ENCODE measurements at places on chromosomes 7 and 10. TPM values are rescaled to one million over a fixed set of nuclear protein-coding genes. Genes with fewer than 3 reads are reported as not detected.
A peak's percentile ranks its signal among the peaks of the same experiment; 100 is the strongest.

DNA sequence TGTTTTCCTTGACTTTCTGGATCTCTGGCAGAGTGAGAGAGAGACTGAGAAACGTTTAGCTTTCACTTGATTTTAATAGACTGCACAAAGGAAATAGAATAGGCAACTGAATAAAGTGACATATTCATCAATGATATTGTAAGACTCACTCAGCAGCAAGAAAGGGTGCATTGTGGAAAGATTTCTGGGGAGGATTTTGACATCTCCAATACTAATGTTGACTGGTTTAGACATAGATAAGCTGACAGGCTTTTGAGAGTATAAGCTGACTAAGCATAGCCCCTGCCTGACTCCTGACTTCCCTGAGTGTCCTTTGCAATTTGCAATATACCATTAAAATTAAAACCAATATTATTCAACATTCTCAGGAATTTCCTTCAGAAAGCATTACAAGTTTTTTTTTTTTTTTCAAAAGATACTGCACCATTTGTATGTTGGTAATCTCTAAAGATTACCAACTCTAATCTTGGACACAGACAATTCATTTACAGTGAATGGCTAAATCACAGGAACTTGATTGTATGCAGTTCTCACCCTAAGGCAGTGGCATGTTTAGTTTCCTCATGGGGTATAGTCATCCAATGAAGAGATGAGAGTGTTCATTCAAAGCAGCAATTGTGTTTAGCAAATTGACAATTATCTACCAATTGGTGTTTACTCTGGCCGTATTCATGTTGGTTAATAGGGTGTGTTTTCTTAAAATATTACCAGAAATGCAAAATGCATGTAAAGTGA, 325.6 kb downstream of the SORCS3 start:
- no peaks in the 10 kb centered on the region for H3K27me3 ChIP-seq
- H3K36me3 ChIP-seq, result no peaks in the 10 kb centered on the region
- H3K4me1 ChIP-seq, result peaks cover 2% of the 10 kb centered on the region
- H3K27ac ChIP-seq, result no peak overlapping the region

FAM221A gene
- total RNA-seq, result 8.7 TPM

- no peak for DNase-seq
- H3K4me1 ChIP-seq, result peaks cover 13% of the 10 kb centered on the region
- H3K4me3 ChIP-seq, result no peak overlapping the region
- no peaks in the 10 kb centered on the region for H3K36me3 ChIP-seq
- no peak overlapping the region for H3K27ac ChIP-seq
- H3K27me3 ChIP-seq, result no peaks in the 10 kb centered on the region
Observed at GRCh38 chr10:93461807-93462178, 20.3 kb downstream of the MYOF start.

RNF133 gene
- total RNA-seq, result not detected

VSIR gene
- total RNA-seq, result 55.5 TPM

ASB4 gene
- not detected for total RNA-seq

GRCh38 chr10:63554657-63555056, 33.5 kb downstream of the REEP3 start:
- no peak overlapping the region for H3K4me3 ChIP-seq
- H3K36me3 ChIP-seq, result peaks cover 3% of the 10 kb centered on the region
- H3K27ac ChIP-seq, result no peak overlapping the region
- no peak for DNase-seq
- no peaks in the 10 kb centered on the region for H3K27me3 ChIP-seq
- peaks cover 28% of the 10 kb centered on the region for H3K4me1 ChIP-seq

LIPM gene
- total RNA-seq, result not detected

GRCh38 chr7:40232242-40232893, 97.6 kb downstream of the SUGCT start:
- peak; percentile 52 for DNase-seq
- H3K36me3 ChIP-seq, result no peaks in the 10 kb centered on the region
- H3K4me3 ChIP-seq, result no peak overlapping the region
- H3K27me3 ChIP-seq, result no peaks in the 10 kb centered on the region
- no peak overlapping the region for H3K27ac ChIP-seq

CALY gene
- not detected for total RNA-seq

DNA sequence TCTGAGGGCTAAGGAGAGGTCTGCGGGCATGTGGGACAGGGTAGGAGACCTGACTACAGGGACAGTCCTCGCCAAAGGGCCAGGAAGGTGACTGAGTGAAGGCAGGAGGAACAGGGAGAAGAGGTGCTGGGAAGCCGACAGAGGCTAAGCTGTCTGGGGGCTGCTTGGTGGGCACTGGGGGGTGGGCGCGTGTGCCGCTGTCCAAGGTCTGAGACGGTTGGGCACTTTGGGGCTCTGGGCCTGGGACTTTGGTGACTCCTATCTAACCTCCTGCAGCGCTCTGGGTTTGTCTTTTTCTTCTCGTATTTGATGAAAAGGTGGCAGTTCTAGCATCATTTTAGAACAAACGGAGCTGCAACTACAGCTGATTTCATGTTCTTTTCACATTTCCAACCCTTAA, 141.5 kb downstream of the C10orf105 start:
- no peak overlapping the region for H3K4me3 ChIP-seq
- H3K36me3 ChIP-seq, result no peaks in the 10 kb centered on the region
- DNase-seq, result no peak
- H3K4me1 ChIP-seq, result no peaks in the 10 kb centered on the region
- no peaks in the 10 kb centered on the region for H3K27me3 ChIP-seq
- H3K27ac ChIP-seq, result no peak overlapping the region

GRCh38 chr10:86706401-86706841, 38.1 kb downstream of the LDB3 start:
- H3K27me3 ChIP-seq, result no peaks in the 10 kb centered on the region
- no peak overlapping the region for H3K4me3 ChIP-seq
- H3K36me3 ChIP-seq, result no peaks in the 10 kb centered on the region
- peaks cover 10% of the 10 kb centered on the region for H3K4me1 ChIP-seq
- DNase-seq, result no peak

ZMIZ1 gene
- 15.6 TPM for total RNA-seq

GRCh38 chr10:33460505-33461294, 126.2 kb upstream of the NRP1 start:
- no peaks in the 10 kb centered on the region for H3K36me3 ChIP-seq
- H3K4me3 ChIP-seq, result no peak overlapping the region
- no peaks in the 10 kb centered on the region for H3K4me1 ChIP-seq
- H3K27me3 ChIP-seq, result no peaks in the 10 kb centered on the region

GRCh38 chr7:55946545-55946944, 5.1 kb upstream of the MRPS17 start:
- H3K27ac ChIP-seq, result no peak overlapping the region
- peaks cover under 1% of the 10 kb centered on the region for H3K4me1 ChIP-seq
- H3K27me3 ChIP-seq, result peaks cover 2% of the 10 kb centered on the region
- H3K4me3 ChIP-seq, result no peak overlapping the region

DNA sequence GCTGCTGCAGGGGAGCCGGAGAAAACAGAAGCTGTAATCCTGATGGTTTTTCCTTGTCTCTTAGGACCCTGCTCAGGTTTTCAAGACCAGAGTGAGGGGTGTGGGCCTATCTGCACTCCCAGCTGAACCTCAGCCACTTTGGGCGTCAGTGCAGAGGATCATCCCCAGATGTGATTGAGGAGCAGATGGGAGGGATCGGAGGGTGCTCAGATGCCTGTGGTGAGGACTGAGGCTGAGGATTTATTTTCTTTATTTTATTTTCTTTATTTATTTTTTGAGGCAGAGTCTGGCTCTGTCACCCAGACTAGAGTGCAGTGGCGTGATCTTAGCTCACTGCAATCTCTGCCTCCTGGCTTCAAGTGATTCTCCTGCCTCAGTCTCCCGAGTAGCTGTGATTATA, 13.9 kb downstream of the COL26A1 start:
- no peaks in the 10 kb centered on the region for H3K36me3 ChIP-seq
- DNase-seq, result no peak
- no peak overlapping the region for H3K4me3 ChIP-seq
- no peak overlapping the region for H3K27ac ChIP-seq
- H3K4me1 ChIP-seq, result no peaks in the 10 kb centered on the region
- no peaks in the 10 kb centered on the region for H3K27me3 ChIP-seq

DNA sequence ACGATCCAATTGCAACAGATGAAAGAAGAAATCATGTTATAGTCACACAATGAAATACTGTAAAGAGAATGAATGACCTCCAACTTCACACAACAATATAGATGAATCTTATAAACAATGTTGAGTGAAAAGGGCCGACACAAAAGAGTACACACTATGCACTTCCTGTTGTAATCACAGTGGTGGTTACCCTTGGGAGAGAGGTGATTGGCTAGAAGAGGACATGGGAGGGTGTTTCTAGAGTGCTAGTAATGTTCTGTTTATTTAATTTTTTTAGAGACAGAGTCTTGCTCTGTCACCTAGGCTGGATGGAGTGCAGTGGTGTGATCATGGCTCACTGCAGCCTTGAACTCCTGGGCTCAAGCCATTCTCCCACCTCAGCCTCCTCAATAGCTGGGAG, 82.5 kb downstream of the NDUFB2 start:
- H3K36me3 ChIP-seq, result peaks cover 13% of the 10 kb centered on the region
- H3K27ac ChIP-seq, result peak overlapping the region; percentile 69
- no peaks in the 10 kb centered on the region for H3K4me1 ChIP-seq
- H3K4me3 ChIP-seq, result no peak overlapping the region
- no peaks in the 10 kb centered on the region for H3K27me3 ChIP-seq
- no peak for DNase-seq

DNA sequence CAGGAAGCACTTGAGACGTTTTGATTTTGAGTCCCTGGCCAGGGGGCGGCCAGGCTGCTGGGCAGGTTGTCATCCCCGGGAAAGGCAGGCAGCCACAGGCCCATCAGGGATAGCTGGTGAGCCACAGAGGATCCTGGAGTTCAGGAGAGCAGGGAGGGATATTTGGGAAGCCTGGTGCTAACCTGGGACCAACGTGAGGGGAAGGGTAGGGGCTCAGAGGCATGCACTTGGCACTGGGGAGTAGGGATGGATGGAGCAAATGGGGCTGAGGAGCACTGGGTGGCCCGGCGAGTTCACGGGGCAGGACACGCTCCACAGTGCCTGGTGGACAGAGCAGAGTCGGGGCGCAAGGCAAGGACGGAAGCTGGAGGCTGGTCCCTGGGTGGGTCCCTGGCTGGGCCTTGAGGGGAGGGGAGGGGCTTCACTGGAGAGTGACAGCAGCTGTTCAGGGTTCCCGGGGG, 30.2 kb downstream of the LRRC27 start:
- H3K4me1 ChIP-seq, result no peaks in the 10 kb centered on the region
- H3K4me3 ChIP-seq, result no peak overlapping the region
- H3K27ac ChIP-seq, result no peak overlapping the region

- no peak overlapping the region for H3K27ac ChIP-seq
- H3K36me3 ChIP-seq, result no peaks in the 10 kb centered on the region
- no peaks in the 10 kb centered on the region for H3K4me1 ChIP-seq
- no peaks in the 10 kb centered on the region for H3K27me3 ChIP-seq
Observed at GRCh38 chr10:19077276-19077675, 28.7 kb downstream of the MALRD1 start.

SSMEM1 gene
- not detected for total RNA-seq

VPS37D gene
- total RNA-seq, result not detected

- H3K4me1 ChIP-seq, result no peaks in the 10 kb centered on the region
- no peak overlapping the region for H3K27ac ChIP-seq
- no peaks in the 10 kb centered on the region for H3K36me3 ChIP-seq
- H3K4me3 ChIP-seq, result no peak overlapping the region
- H3K27me3 ChIP-seq, result peaks cover 9% of the 10 kb centered on the region
Observed at GRCh38 chr10:98331885-98332284, 63.9 kb upstream of the LOXL4 start.

DNA sequence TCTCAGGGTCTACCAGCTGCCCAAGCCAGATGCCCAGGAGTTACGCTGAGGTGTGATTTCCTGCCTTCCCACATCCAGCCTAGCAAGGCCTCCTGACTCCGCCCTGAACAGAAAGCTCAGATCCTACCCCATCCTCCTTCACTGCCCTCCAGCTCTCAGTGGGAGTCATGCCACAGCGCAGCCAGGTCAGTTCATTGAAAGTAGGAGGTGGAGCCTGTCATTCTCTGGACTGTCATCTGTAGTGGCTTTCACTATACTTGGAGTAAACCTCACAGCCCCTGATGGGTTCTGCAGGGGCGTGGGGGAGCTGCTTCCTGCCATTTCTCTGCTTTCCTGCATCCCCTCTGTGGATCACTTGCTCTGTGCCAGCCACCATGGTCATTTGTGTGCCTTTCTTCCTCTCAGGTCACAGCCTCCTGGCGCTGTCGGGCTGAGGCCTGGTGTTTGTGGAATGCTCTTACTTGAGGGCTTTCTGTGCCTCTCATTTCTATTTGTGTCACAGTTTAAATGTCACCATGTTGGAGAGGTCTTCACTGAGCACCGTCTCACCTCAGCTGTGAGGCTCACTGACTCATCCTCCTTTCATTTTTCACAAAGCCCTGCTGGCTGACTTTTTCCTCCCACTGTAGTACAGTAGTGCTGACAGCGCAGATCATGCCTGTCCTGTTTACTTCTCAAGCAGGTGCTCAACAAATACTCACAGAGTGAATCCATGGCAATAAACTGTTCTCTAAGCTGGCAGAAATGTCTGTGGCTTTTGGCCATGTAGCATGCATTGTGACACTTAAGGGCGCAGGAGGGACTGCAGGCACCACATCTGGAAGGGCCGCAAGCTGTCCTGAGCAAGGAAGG, 61.0 kb upstream of the TMEM248 start:
- no peaks in the 10 kb centered on the region for H3K27me3 ChIP-seq
- peaks cover 14% of the 10 kb centered on the region for H3K4me1 ChIP-seq
- peaks cover 2% of the 10 kb centered on the region for H3K36me3 ChIP-seq
- peak overlapping the region; percentile 28 for H3K27ac ChIP-seq
- H3K4me3 ChIP-seq, result no peak overlapping the region

GRCh38 chr10:987620-987869, 689 bp upstream of the GTPBP4 start:
- DNase-seq, result no peak
- H3K36me3 ChIP-seq, result peaks cover 29% of the 10 kb centered on the region
- H3K27ac ChIP-seq, result peak overlapping the region; percentile 8

- no peaks in the 10 kb centered on the region for H3K4me1 ChIP-seq
- no peaks in the 10 kb centered on the region for H3K36me3 ChIP-seq
- H3K27me3 ChIP-seq, result no peaks in the 10 kb centered on the region
- no peak overlapping the region for H3K4me3 ChIP-seq
Observed at GRCh38 chr10:75265856-75266255, 30.1 kb upstream of the COMTD1 start.

OR2A14 gene
- total RNA-seq, result not detected

Data from activated naive CD4-positive, alpha-beta T cell treated with anti-CD3 and anti-CD28 coated beads for 36 hours (primary cell).